ENCODE measurements at places on chromosomes 2 and 18.

DNA sequence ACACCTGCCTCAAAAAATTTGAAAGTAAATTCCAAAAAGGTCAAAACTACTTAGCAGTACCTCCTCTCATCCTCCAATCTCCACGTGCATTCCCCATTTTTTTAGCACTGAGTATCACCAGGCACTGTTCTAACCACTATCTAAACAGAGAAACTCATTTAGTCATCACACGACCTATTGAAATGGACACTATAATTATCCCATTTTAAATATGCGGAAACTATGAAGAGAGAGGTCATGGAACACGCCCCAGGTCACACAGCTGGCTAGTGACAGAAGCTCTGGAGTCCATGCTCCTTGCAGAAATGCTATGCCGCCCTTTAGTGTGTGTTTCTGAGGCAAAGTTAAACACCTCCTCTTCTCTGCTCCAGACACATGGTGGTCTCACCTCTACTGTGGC is 99.5 kb downstream of the CABYR start:
- no peak for DNase-seq

DNA sequence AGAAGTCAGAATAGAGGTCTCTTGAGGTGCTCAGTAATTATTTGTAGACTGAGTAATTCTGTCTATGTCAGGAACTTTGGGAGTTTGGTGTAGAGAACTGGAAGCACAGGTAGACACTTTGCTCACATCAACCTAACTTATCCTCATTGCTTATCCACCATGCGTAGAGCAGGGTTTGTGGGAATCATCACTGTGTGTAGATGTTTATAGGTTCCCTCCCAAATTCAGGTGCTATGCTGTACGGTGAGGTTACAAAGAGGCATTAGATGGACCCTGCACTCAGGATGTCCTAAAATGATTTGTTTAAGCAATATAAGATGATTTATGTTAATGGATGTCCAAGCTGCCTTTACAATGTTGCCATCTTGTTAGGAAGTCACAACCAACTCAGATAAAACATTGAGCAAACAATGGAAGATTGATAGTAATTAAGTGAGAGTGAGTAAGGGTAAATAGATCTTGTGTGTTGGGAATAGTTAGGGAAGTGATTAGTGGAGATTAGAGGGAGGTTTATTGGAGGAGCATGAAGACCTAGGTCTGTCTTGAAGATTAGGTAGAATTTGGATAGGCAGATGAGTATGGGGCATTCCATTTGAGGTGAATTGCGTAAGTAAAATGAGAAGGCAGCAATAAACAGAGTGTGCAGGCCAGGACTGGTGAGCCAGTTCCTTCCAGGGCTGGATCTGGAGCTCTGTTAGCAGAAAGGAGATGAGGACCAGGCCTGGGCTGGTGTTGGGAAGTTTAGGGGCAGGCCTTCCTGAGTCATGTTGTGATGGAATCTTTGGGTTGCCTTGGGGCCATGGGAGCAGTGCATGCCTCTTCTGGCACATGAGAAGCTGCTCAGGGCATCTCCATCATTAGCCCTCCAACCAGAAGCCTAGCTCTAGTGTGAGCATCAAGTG is 12.1 kb downstream of the EPAS1 start:
- DNase-seq = no peak

GRCh38 chr2:100786297-100786658 is 33.7 kb upstream of the NPAS2 start:
- peak; percentile 92 for DNase-seq

- peak; percentile 23 for DNase-seq
These were observed 155.5 kb downstream of the TGIF1 start for GRCh38 chr18:3605486-3605952.

DNA sequence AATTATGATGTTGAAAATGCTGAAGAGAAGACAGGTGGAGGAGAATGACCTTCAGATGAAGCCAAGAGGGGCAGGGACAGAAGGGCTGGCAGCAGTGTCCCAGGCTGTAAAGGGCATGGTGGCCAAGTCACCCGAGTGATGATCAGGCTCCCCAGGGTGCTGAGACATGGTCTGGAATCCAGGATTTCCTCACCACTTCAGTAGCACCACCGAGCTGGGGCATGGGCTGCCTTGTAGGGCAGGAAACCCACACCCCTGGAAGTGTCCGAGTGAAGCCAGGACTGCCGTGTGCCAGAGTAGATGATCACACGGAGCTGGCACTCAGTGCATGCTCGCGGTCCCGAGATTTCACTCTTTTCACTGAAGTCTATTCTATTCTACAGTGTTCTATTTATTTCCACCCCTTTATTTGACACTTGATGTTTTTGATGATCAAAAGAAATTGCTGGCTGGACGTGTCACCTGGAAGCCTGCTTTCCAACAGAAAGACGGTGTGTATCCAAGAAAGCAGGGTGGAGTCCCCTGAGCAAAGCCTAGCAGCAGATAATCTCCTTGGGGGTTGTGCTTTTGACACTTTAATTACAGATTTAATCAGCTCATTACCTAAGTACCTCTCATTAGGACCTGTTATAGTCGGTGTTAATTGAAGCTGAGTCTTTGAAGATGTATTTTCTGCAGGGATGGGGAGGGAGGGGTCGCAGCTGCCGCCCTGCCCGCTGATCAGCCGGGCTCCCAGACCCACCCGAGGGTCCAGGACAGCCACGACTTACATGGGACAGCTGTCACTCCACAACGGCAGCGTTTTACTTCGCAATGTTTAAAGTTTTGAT is 92.3 kb downstream of the SEPTIN10 start:
- DNase-seq = no peak

GRCh38 chr2:149331023-149331400 is 625 bp downstream of the LYPD6 start:
- DNase-seq = no peak

GRCh38 chr2:239475161-239476028 is 74.6 kb upstream of the HDAC4 start:
- DNase-seq = no peak

Measured in SW 1271 (cell line).